Activated naive CD4-positive, alpha-beta T cell (primary cell): ENCODE measurements at places on chromosomes 16 and 17.

GRCh38 chr17:61519754-61520440, 67.7 kb downstream of the TBX4 start:
- no peak for DNase-seq

DNA sequence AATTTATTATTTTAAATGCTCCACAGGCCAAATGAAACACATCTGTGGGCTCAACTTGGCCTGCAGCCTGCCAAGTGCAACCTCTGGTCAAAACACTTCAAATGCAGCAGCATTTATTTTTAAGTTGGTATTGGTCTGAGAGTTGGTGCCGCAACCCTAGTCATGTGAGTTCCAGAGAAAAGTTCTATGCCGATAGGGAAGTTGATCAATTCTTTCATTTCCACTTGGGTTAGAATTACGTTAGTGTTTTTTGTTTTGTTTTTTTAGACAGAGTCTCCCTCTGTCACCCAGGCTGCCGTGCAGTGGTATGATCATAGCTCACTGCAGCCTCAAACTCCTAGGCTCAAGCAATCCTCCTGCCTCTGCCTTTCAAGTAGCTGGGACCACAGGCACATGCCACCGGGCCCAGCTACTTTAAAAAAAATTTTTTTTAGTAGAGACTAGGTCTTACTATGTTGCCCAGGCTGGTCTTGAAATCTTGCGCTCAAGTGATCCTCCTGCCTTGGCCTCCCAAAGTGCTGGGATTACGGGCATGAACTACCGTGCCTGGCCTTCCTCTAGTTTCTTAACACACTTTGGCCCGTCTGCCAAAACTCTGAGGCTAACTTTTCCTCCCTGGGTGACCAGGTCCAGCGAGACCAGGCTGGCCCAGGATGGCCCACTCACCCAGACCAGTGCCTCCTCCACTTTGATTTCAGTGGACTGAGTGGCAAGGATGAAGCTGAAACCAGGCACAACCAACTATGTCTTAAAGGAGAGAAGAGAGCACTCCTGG, 221.1 kb downstream of the MRTFB start:
- DNase-seq: no peak

DNA sequence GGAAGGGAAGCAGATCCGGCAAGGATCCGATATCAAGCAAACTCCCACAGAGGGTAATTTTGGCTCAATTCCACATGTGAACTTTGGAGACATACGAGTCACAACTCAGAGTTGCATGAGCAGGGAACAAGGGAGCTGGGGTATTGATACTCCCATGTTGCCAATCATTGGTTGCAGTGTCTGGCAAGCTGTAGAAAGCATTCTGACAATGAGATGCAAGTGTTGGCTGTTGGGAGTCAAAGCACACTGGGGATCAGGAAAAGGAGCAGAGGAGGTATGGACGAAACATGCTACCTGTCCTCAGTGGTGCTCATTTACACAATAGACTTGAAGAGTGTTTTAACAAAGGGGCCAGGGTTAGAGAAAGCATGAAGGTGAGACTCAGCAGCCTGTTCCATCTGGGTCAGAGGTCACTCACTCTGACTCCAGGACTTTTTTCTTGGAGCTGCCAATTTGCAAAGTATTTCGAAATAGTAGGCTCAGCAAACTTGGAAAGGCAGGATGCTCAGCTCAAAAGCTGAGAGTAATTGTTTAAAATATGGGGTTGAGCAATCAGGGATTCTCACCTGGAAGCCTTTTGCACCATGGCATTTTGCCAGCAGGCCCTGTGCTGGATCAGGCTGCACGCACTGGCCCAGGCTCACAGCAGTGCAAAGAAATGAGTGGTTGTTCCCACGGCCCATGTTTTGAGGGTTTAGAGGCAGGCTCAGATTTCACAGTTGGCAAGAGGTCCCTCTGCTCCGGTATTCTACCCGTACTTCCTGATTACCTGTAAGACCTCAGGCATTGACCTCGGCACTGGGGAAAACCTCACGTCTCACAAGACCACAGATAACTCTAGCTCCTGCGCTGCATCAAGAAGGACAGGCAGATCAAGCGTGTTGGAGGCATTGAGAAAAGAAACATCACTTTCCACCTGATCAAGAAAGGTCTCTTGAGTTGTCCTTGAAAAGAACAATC, 17.6 kb upstream of the NKD1 start:
- DNase-seq: no peak

DNA sequence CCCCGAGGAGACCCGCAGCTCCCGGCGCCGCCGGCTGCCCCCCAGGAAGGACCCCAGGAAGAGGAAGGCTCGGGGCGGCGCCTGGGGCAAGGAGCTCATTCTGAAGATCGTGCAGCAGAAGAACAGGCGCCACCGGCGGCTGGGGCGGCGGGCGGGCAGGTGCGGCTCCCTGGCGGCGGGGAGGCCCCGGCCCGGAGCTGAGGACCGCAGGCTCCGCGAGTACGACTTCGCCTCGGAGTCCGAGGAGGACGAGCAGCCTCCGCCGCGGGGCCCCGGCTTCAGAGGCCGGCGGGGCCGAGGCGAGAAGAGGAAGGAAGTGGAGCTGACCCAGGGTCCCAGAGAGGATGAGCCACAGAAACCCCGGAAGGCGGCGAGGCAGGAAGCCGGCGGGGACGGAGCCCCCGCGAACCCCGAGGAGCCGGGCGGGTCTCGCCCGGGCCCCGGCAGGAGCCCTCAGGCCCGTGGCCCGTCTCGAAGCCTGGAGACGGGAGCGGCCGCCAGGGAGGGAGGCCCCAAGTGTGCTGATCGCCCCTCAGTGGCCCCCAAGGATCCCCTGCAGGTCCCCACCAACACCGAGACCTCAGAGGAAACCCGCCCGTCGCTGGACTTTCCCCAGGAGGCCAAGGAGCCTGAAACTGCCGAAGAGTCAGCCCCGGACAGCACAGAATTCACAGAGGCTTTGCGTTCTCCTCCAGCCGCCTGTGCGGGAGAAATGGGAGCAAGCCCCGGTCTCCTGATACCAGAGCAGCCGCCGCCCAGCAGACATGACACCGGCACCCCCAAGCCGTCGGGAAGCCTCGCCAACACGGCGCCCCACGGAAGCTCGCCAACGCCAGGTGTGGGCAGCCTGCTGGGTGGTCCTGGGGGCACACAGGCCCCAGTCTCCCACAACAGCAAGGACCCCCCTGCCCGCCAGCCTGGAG, 22.3 kb upstream of the ZFPM1 start:
- DNase-seq: no peak

GRCh38 chr16:2090777-2091546, 43.2 kb downstream of the TSC2 start:
- DNase-seq: no peak

DNA sequence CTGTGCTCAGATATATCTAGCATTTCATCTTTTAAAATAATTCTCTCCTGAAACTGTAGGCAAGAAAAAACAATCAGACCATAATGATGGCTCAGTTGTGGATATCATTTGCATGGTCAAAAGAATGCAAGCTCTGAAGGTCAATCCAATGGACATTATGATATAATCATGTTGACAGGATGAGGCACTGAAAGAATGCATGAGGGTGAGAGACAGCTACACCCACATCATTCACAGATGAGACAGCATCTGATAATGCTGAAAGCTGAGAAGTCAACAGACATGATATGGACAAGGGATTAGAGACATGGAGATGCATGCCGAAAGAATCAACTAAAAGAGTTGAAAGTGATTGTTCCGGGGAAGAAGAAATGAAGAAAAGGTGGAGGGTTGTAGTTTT, 346.4 kb upstream of the CDH5 start:
- no peak for DNase-seq

DNA sequence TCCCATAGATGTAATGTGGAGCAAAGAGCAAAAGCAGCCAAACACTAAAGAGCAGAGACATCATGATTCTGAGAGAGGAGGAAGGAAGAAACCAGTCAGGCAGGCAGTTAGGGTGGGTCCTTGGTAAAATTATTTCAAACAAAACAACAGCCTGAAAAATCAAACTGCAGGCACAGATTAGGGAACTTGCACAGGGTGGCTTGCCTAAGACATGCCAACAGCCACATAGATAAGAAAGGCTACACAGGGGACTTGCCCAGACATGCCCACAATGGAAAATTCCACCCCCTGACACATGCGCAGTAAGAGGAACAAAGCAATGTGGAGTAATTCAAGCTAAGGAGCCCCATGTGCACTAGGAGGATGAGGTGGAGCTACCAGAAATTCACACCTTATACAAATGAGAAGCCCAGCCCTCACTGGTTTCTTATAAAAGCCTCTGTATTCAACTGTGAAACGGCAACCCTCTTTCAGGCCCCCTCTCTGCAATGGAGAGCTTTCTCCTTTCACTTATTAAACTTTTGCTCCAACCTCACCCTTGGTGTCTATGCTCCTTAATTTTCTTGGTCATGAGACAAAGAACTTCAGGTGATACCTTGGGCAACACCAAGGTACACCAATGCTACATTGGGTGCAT, 7.3 kb upstream of the GAS7 start:
- DNase-seq: no peak

GRCh38 chr17:72387487-72387886, 266.7 kb downstream of the SOX9 start:
- DNase-seq: no peak

- no peak for DNase-seq
Measured at GRCh38 chr16:83913245-83913633, 14.3 kb downstream of the MLYCD start.

DNA sequence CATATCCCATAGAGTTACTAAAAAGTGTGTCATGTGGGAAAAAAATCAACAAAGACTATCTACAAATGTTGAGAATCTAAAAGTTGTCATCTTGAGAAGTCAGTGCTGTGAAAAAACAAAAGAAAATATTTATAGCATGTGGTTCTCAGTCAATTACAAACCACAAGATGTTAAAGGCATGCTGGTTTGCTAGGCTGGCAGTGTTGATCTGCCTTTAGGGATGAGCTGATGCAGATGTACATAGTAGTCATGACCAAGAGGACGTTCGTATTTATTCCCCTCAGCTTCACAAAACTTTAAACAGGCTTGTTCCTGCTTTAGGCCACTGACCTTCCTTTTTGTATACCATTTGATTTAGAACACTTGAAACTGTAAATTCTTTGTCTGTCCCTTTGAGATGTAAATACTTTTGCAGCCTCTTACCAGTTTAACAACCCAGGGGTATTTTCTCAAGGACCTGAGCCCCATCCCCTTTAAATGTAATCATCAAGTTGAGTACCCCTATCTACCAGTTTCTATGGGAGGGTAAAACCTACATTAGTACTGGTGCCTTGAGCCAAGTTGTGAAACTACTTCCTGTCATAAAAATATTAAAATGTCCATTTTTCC, 446.6 kb downstream of the KCNJ18 start:
- no peak for DNase-seq

- no peak for DNase-seq
Measured at GRCh38 chr17:21394265-21394664, 18.1 kb downstream of the KCNJ12 start.

- no peak for DNase-seq
Measured at GRCh38 chr17:47989700-47990099, 18.8 kb downstream of the CDK5RAP3 start.

DNA sequence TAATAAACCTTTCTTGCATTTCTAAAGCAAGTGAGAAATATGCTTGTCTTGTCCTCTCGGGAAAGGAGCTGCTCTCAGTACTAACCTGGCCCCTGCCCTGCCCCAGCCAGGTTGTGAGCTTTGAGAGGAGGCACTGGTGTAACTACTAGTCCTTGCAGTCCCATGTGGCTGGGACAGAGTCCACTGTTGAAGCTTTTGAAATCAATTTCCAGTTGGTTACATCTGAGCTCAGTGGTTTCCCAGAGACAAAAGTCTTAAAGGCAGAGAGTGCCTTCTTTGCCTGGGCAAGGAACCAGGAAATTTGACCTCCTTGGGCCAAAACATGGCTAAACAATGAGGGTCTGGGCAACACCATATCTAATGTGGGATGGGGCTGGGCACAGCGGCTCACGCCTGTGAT, 48.7 kb downstream of the GSG1L start:
- DNase-seq: no peak

- no peak for DNase-seq
Measured at GRCh38 chr17:4898927-4899326, 409 bp upstream of the C17orf107 start.

- no peak for DNase-seq
Measured at GRCh38 chr16:30456302-30456701, 10.6 kb upstream of the SEPHS2 start.
